ENCODE measurements at places on chromosomes 3 and 15. TPM values are rescaled to one million over a fixed set of nuclear protein-coding genes. Genes with fewer than 3 reads are reported as not detected.

Gene IMPG2
- under 0.01 TPM for total RNA-seq

Gene FSD2
- total RNA-seq = not detected

DNA sequence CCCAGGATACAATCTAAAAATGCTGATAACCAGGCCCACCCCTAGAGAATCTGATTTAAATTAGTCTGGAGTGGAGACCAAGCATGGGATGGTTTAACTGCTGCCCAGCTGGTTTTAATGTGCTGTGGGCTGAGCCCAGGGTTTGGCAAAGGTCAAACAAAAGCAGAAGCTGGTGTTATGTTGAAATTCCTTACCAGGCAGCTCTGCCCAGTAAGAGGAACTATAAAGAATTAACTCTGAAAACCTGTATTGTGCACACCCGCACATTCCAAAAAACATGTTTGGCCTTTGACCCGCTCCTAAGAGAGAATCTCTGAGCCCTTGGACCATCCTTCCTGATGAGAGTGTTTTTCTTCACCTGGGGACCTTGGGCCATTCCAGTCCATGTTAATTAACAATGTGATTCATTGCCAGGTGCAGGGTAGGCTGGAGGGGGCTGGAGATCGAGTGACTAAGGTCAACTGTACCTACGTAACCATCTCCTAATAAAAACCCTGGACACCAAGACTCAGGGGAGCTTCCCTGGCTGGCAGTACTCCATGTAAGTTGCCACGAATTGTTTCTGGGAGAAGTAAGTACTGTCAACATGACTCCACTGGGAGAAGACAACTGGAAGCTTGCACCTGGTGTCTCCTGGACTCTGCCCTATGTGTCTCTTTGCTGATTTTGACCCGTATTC, 10.9 kb downstream of the CCDC13 start:
- no peak for DNase-seq

- DNase-seq = no peak
Observed at GRCh38 chr3:54067055-54067698, 55.2 kb upstream of the CACNA2D3 start.

DNA sequence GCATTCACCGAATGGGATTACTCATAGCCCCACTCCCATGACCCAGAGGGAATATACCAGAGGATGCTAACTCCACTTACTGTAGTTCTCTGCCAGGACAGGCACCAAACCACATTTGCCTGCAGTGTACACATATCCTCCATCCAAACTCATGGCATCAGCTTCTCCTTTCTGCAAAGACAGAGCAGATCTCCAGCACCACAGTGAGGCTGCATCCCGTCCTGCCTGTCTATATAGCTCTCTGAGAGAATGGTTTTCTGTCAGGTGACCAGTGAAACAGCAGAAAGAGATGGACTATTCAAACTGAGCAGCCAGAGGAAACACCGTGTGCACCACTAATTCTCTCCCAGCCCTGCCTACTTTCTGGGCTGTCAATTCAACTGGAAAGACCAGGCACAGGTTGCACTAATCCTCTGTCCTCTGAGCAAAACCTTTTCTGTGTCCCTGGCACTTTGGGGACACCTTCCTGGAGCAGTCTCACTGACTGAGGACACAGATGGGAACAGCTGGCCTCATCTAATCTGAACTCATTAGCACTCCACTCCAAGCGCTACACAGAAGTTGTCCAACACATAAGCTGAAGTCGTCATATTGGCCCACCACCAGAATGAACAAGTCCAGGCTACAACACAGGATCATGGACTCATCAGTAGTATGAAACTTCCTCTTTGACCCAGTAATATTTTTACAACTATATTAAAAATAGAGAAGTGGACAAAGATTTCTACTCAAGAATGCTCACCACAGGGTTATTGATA, 17.3 kb downstream of the LTF start:
- DNase-seq = no peak

GRCh38 chr3:16280671-16281070, 15.7 kb downstream of the OXNAD1 start:
- DNase-seq = no peak

GRCh38 chr15:64580696-64581407, 120.5 kb downstream of the ZNF609 start:
- DNase-seq = no peak

Gene UBAP1L
- 1.0 TPM for total RNA-seq

Gene GOLGA8T
- total RNA-seq = not detected

- no peak for DNase-seq
Observed at GRCh38 chr3:143958966-143959365, 12.7 kb upstream of the DIPK2A start.

DNA sequence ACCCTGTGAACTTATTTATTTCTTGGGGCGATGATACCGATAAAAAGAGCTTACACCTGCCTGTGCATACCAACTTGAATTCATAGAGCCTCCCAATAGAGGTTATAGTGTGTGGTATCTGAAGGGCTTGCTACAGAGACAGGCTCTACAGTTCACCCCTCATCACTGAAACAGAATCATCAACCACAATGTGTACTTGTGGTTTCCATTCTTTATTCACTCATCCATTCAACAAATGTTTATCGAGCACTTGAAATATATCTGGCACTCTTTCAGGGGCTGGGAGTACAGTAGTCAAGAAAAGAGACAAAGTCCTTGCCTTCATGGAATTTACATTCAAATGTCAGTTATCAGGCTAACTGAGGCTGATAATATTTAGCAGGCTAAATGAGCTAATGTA, 134.4 kb upstream of the SKOR1 start:
- no peak for DNase-seq

Gene ZNF770
- 6.6 TPM for total RNA-seq

Gene KCNMB3
- total RNA-seq = 0.30 TPM

DNA sequence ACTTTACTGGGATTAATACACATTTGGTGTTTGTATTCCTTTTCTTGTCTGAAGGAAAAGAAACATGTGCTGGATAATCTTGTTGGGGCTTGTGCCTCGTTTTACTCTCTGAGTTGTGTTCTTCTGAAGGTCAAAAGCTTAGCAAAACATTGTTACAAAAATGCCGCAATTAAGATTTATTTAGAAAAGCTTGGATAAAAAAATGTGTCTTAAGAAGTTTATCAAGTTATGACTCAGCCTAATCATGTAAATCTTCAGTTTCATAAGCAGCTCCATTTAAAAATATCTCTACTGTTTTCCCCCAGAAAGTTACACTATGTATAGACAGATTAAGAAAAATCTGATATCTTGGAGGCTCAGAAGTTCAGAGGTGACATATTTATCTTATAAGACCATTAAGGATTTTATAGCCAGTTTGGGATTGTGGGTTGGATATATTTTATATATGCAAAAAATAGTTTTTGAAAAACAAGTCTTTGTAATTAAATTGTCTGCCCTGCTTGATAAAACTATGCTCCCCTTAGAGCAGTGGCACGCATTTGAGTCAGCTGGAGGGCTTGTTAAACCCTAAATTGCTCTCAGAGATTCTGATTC, 56.5 kb downstream of the CLDN11 start:
- no peak for DNase-seq

Gene ZNF860
- not detected for total RNA-seq

Gene KIF15
- total RNA-seq = 18.1 TPM

- DNase-seq = peak; percentile 88
Observed at GRCh38 chr15:48541341-48542278, 103.9 kb downstream of the FBN1 start.

DNA sequence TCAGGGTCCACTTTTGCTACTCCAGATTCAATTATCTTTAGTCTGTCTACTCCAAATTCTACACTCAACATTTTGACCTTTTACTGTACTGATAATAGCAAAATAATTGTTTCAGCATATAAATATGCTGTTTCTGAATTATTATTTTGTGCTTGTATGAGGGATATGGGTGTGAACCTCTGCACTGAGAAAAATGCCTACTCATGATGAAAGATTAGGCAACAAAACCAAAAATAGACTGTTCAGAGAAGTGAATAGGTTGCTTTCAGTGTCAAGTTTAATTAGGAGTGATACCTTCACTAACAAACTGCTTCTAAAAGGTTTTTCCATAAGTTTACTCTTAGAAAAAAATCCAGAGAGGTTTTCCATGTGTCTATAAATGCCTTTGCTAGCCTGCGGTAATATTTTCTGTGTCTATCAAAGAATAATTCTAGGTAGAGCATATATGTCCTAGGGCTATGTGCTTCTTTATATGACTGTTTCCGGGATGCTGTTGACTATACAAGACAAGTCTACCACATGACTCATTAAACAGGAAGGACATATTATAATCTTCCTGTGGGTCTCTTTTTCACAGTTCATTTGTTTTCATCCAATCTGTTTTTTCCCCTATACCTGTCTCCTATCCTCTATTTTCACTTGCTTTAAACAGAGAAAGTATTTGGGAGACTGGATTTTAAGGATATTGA, 218.5 kb upstream of the TTC14 start:
- DNase-seq = no peak

DNA sequence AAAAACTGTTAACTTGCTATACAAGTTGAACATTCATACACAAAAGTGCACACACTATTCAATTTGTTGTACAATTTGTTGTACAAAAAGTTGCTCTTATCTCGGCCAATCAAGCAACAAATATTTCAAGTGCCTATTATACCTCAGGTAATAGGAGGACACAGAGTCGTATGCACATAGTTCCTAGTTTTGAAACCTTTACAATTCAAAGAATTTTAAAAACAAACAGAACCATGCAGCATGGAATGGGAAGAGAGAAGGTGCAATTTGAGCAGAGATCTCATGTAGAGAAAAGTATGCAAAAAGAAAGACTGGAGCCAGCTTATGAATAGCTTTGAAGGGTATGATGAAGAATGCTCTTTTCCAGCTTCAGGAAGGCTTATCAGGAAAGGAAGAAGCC, 46.5 kb upstream of the ARPP19 start:
- DNase-seq = no peak

DNA sequence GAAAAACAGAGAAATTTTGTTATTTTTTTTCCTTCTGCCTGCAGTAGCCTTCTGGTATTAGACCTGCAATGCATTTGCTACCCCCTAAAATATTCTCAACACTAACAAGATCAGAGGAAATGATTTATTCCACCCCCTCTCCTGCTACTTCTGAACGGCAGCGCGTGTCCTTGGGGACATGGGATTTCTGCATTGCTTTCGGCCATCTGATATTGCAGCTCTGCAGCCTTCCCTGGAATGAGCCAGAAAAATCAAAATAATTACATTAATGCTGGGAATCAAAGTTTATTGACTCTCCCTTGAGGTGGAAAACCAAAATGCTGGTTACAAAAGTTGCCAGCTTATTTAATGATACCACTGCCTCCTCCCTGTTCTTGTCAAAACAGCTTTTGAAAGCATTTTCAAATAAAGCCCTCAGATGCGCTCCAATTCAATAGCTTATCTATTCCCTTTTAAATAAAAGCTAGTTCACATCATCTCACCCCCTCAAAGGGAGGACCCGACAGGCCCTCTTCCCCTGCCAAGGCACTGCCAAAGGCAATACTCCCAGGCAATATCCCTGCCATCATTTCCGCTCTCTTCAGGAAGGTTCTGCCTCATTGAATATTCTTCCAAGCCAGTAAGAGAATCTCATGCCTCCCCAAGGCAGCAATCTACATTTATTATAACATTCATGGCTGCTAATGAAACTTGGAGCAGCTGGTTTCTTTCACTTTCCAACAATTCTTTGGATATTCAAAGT, 96.6 kb downstream of the FHIT start:
- DNase-seq = no peak

DNA sequence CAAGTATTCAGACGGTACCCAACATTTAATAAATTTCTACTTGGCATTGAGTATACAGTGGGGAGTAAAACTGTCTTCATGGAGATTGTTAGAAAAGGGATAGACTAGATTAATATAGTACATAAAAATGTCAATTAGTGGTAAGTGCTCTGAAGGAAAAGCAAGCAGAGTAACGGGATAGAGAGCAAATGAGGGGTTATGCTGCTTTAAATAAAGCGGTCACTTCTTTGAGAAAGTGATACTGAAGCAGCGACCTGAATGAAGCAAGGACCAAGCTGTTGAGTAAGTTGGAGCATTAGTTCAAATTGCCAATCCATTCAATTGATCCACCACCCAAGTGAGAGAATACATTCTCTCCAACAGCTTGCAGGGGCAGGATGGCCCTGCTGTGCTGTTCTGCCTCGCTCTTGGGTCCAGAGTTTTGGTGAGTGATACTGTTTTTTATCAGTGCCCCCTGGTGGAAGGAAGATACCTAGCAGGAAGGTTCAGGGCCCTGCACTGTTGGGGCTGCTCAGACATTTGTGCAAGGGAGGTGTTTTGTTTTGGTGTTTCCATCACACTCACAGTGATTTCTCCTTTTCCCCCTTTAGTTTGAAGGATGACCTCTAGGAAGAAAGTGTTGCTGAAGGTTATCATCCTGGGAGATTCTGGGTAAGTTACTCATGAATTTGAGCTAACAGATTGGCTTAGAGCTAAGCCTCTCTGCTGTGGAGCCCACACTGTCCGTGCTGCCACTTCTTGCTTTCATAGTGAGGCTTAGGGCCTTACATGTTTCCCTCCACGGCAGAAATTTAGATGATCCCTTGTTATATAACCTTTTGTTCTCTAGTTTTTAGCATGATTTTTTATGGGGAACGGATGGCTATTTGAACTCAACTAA, 69.0 kb downstream of the RAB7A start:
- DNase-seq = peak; percentile 52

All from MG63 (cell line).